ENCODE measurements at places on chromosomes 6 and 20.
A peak's percentile ranks its signal among the peaks of the same experiment; 100 is the strongest.

- no peak for DNase-seq
Measured at GRCh38 chr6:44260451-44261297, 3.3 kb upstream of the SLC35B2 start.

DNA sequence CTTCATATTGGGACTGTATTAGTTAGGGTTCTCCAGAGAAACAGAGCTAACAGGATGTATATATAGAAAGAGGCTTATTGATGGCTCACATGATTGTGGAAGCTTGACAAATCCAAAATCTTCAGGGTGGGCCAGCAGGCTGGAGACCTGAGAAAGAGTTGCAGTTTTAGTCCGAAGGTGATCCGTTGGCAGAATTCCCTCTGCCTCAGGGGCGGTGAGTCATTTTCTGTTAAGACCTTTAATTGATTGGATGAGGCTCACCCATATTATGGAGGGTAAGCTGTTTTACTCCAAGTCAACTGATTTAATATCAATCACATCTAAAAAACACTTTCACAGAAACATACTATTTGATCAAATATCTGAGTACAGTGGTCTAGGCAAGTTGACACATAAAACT, 113.6 kb downstream of the FLRT3 start:
- DNase-seq = no peak

DNA sequence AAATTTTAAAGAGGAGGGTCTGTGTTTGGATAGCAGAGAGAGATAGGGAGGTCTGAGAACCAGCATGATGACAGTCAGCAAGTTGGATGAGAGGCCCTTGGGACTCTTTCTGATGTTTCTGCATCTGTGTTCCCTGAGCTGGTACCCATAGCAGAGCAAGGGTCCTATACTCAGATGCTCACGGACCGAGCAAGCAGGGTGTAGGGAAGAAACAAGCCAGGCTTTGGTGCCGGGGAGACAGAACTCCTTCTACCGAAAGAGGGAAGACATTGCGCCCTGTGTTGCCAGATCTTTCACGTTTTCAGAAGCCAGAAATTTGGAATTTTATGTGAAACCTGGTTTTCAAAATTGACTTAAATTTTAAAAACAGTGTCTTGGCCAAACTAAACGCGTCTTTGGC, 34.6 kb downstream of the NEDD9 start:
- DNase-seq = no peak

- no peak for DNase-seq
Measured at GRCh38 chr20:43667341-43668132, 623 bp downstream of the MYBL2 start.

- no peak for DNase-seq
Measured at GRCh38 chr6:49479308-49479970, 16.3 kb downstream of the CENPQ start.

GRCh38 chr6:137867685-137868509, 838 bp downstream of the TNFAIP3 start:
- DNase-seq = peak; percentile 12

DNA sequence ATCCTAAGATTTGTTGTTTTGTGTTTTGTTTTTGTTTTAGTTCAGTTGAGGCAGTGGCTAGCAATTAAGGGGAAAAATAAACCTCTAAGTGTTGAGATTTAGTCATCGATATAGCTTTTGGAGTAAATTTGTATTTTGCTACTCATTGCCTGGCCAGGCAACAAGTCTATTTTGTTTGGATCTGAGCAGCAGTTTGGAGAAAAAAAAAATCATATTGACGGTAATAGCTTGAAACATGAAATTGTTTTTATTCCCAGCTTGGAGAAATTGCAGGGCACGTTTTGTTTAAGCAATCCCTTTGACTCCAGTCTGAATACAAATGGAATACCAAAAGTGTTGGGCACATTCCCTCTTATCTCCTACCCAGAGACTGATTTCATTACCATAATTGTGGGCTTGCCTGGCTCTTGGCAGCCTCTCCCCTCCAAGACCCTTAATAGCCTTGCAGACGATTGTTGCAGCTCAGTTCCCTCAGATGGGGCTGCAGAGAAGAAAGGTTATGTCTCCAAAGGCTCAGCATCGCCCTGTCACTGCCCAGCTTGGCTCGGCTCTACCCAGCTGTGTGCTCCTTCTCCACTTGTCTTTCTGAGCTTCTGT, 56.0 kb downstream of the ISM1 start:
- DNase-seq = no peak

- DNase-seq = no peak
Measured at GRCh38 chr6:16498237-16498636, 259.9 kb downstream of the GMPR start.

DNA sequence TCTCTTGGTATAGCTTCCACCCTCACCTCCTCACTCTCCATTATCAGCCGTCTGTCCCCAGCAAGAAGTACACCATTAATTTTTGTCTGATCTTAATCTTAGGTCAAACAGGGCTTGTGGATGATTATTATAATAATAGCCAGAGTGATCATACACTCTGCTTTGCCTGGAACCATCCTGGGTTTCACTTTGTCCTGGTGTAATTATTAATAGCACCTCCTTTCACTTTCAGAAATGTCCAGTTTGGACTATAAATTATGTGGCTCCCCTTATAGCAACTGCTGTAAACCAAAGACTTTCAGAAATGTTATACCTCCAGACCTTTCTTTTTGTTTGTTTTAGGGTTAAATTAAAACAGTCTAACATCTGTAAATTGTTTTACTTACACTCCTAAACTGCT, 951 bp upstream of the TRIM31 start:
- DNase-seq = no peak

DNA sequence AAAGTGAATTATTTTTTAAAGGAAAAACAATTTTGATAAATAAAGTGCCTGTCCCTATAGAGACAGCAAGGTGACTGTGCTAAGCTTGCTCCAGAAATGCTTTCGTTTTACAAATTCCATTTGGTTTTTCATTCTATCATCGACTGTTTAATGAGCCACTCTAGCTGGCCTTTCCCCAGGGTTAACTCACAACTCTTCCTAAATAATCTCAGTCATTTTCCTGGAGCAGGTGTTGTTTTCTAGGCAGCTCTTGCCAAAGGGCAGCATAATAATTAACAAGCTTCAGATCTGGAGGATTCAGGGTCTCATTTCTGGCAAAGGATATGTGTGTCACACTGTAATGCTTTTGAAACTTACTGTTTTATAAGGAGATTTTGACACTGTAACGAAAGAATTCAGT, 184.2 kb downstream of the KHDC1L start:
- no peak for DNase-seq

DNA sequence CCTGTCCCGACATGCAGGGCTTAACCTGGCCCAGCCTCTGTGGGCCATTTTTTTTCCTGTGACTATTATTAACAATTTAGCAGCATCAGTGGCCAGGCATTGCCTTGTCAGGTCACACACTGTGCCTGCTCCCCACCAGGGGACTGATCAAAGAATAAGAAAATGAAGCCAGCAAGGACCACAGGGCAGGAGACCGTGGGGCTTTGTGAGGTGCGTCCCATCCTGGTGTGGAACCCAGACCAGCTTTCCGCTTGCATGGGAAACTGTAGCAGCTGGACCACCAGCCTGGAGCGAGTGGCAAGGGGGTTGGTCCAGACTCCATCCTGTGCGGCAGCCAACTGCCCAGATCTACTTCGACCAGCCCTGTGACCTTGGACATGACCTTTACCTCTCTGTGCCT, 218.3 kb downstream of the ANKRD60 start:
- no peak for DNase-seq

DNA sequence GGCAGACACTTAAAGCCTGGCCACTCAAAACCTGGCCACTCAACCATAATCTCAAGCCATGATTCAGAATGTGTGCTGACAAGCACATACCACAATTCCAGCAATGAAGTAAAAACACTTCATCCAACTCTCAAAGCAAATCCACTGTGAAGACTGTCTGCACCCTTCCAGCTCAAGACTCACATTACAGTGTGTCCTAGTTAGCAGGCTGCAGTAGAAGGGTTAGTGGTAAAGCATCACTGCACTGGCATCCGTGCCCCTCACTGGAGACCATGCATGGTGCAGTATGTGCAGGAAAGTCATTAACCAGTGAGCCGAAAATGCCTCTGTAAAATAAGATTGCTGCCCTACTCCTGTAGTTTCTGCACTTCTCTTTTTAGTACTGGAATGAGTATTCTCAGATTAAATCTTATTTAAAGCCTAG, 43.4 kb downstream of the SLC23A2 start:
- DNase-seq = no peak

- DNase-seq = no peak
Measured at GRCh38 chr6:101876431-101876830, 482.9 kb downstream of the GRIK2 start.

- no peak for DNase-seq
Measured at GRCh38 chr6:161578478-161578877, 304.6 kb upstream of the AGPAT4 start.

GRCh38 chr20:20089018-20089417, 36.7 kb downstream of the CFAP61 start:
- no peak for DNase-seq

GRCh38 chr6:37819177-37819801, at the start of gene ZFAND3:
Gene ZFAND3 (plus strand): TSS chr6:37819727. CDS start chr6:37819946, 219 bp downstream.
- peak; percentile 32 for DNase-seq

DNA sequence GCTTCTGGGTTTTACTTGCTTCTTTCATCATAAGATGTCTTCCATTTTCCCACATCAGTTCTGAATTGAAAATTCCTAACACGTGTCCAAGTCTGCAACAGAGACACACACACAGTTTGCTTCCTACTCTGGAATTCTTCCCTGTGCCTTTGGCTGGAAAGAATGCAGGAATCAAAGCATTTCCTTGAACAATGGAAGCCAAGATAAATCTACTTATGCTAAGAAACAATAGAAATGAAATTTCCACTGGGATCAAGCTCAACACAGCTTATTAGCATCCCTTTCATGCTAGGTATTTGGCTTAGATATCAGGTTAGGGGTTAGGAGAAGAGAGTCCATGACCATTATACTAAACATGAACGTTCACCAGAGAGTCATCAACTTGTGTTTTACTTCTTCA, 101.1 kb upstream of the SCAF8 start:
- DNase-seq = no peak

GRCh38 chr6:82494367-82494766, 130.8 kb downstream of the TPBG start:
- DNase-seq = no peak

GRCh38 chr6:103280417-103280816, 1579.3 kb downstream of the HACE1 start:
- no peak for DNase-seq

DNA sequence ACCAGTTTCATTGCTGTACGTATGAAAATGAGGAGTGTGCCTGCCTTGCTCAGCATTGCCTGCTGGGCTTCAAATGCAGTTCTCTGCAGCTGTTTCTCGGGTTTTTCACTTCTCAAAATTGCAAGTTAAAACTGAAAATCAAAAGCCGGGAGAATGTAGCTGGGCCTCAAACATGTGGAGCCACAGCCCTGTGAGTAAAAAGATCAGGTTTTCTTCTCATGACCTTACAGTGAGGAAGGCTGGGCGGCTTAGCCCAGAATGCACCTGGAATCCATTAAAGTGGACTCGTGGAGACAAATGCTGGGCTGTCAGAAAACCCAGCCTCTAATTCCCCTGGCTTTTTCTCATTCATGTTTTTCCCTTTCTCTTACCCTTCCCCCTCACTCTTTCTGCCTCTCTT, 34.4 kb downstream of the DSE start:
- no peak for DNase-seq

DNA sequence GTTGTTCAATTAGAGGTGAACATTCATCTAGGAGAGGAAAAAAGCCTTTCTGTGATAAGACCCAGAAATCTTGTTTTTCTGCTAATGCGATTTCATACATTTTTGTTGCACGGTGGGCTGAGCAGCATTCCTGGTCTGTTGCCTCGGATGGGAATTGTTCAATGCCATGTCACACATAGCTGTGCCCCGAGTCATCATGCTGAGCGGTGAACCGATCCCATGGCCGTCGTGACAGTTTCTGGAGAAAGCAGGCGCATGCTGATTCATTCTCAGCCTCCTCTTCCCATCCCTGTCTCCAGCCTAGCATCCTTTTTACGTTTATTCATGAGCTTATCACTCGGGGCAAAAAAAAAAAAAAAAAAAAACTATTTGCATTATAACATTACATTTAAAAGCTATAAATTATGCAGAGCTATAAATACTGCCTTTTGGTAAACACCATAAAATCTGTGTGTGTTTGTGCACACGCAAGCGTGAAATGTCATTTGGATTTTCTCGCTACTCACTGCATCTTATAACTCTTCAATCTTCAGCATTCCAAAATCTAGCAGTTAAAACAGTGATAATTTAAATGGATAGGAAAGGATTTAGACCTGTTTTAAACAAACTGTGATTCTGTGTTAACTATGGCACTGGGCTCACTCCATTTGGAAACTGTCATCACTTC, 58.9 kb upstream of the IFNGR1 start:
- no peak for DNase-seq

- no peak for DNase-seq
Measured at GRCh38 chr6:118712969-118713368, 61.6 kb upstream of the CEP85L start.

DNA sequence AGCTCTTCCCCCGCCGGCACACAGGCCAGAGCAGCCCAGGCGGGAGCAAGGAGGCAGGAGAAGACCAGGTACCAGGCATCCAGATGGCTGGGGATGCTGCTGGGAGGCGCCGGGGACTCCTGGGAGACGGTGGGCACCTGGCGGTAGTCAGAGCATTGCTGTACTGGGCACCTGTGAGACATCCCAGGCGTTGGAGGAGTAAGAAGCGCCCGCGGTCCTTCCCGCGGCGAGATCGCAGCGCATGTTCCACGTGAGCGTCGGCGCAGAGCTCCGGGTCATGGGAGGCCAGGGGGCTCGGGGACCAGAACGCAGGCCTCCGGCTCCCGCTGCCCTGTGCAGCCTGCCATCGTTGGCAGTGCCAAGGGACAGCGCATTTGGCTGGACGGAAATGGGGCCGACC, 293.7 kb upstream of the CDYL start:
- DNase-seq = no peak

DNA sequence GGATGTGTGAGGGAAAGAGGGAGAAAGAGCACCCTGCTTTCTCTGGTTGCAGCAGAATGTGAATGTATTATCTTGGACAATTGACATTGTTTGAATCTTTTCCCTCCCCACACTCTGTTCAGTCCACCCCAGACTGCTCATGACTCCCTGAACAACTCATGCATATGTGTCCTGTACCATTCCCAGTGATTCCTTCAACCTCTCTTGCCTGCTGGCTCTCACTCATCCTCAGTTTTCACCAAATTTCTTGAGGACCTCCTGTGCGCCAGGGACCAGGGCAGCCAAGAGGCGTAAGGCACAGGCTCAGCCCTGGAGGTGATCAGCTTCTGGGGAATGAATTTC, 5.4 kb downstream of the NOX3 start:
- no peak for DNase-seq

GRCh38 chr6:16019462-16019861, 109.4 kb upstream of the MYLIP start:
- no peak for DNase-seq
